ENCODE measurements at places on chromosomes 2 and 18. TPM values are rescaled to one million over a fixed set of nuclear protein-coding genes. Genes with fewer than 3 reads are reported as not detected.

The KIF1A gene
- not detected for total RNA-seq

The SEPTIN2 gene
- total RNA-seq: 274 TPM

The ALPG gene
- total RNA-seq: not detected

The SERPINB13 gene
- total RNA-seq: 5.9 TPM

The SKOR2 gene
- not detected for total RNA-seq

The CTIF gene
- 22.3 TPM for total RNA-seq

Measured in foreskin keratinocyte (primary cell).